ENCODE measurements at places on chromosomes 5 and 9.

- DNase-seq, result no peak
These were observed 60.9 kb upstream of the GDNF start for GRCh38 chr5:37900692-37901091.

DNA sequence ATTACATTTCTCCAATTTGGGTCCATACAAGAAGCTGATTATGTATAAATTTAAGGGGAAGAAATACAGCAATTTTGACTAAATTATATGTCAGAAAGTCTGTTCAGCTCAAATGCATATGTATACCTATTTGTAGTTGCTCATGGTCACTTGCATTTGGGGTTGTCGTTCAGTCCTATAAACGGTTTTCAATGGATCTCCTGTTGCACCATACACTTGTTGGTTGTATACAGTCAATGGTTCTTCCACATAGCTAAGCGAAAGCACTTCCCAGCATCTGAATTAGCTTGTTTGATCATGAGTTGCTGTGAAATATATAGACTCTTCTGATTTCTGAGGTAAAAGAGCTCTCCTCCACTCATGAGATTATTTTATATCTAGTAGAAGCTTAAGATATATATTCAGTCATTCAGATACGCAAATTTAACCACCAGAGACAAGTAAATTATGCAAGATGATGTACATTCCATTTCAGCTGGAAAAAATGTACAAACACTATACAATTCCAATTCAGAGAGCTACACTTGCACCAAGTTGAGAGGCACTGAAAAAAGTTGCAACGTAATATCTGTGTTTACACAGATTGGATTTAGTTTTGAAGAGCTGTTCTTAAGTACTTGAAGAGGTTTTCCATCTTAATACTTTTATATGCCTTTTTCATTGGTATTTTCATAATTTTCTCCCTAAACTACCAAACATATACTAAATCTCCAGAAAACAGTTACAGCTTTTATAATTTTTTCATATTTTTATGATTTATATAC is 64.4 kb upstream of the POU5F2 start:
- no peak for DNase-seq

DNA sequence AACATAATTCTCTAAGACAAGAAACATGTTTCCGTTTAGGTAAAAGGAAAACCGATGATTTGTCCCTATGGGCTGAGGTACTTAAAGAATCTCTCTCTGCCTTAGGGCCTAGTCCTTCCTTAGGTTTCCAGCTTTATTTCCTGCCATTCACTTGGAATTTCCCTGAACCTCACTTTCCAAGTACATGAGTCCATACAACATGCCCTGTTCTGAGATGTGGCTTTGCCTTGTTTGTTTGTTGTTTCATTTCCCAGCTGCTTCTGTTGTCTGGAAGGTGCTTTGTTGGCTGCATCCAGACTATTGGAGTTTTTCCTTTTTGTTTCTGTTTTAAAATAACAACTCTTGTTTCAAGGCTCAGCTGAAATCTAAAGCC is 95.2 kb downstream of the ALDH1A1 start:
- no peak for DNase-seq

DNA sequence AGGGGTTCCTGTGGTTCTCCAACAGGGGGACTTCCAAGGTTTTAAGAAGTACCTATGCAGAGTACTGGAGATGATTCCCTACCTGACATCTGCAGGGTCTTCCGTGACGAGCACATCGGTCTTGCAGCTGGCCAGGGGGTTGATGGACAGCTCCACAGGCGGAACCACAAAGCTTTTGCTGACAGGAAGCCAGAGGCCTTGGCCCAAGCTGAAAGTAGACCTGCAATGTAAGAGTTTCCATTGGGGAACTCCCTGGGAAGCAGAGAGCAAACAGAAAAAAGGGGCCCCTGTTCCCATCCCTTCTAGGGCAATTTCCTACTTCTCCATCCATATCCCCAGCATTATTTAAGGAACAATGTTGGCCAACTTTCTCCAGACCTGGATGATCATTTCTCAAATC is 288.0 kb downstream of the TRIM32 start:
- DNase-seq, result no peak

GRCh38 chr5:172954751-172955159 is 4.5 kb upstream of the RPL26L1 start:
- no peak for DNase-seq

GRCh38 chr5:127275641-127276193 is 14.9 kb upstream of the MEGF10 start:
- DNase-seq, result no peak

- no peak for DNase-seq
These were observed 85.6 kb downstream of the CDH18 start for GRCh38 chr5:19902316-19902934.
